ENCODE measurements at places on chromosomes 6 and 20. TPM values are rescaled to one million over a fixed set of nuclear protein-coding genes. Genes with fewer than 3 reads are reported as not detected.

The ABT1 gene
- total RNA-seq: 13.3 TPM

The FUT9 gene
- 8.0 TPM for total RNA-seq

The TRIM31 gene
- not detected for total RNA-seq

The ACTL10 gene
- total RNA-seq: 0.49 TPM

The SAMD5 gene
- total RNA-seq: 23.1 TPM

The KCNQ5 gene
- total RNA-seq: 2.7 TPM

The EBF4 gene
- total RNA-seq: 16.9 TPM

The CYP21A2 gene
- 0.22 TPM for total RNA-seq

The OR2J3 gene
- not detected for total RNA-seq

The PROKR2 gene
- not detected for total RNA-seq

The SRMS gene
- total RNA-seq: not detected

The TREML2 gene
- total RNA-seq: 0.27 TPM

The PRSS16 gene
- 0.66 TPM for total RNA-seq

The CDH4 gene
- total RNA-seq: 12.0 TPM

The KCTD20 gene
- total RNA-seq: 73.7 TPM

The AVP gene
- not detected for total RNA-seq

The FAM50B gene
- total RNA-seq: 14.1 TPM

The HLA-DQA1 gene
- total RNA-seq: 0.38 TPM

The PPP1R14C gene
- 5.1 TPM for total RNA-seq

The SIRPG gene
- not detected for total RNA-seq

The ALDH8A1 gene
- 1.4 TPM for total RNA-seq

The ARMC12 gene
- total RNA-seq: 0.38 TPM

The VNN1 gene
- total RNA-seq: 0.82 TPM

The SCUBE3 gene
- total RNA-seq: 10.0 TPM

The GGTLC1 gene
- total RNA-seq: not detected

The IFNGR1 gene
- total RNA-seq: 77.4 TPM

The GNRH2 gene
- total RNA-seq: 1.3 TPM

The ZBP1 gene
- total RNA-seq: not detected

The TPX2 gene
- 20.2 TPM for total RNA-seq

The RFX6 gene
- total RNA-seq: not detected

The CST5 gene
- not detected for total RNA-seq

The C20orf144 gene
- total RNA-seq: 0.22 TPM

The ADGB gene
- total RNA-seq: 3.1 TPM

The PRL gene
- total RNA-seq: 0.99 TPM

The C6orf58 gene
- not detected for total RNA-seq
